HEK293T (cell line): ENCODE measurements at places on chromosomes 7 and 10.
A peak's percentile ranks its signal among the peaks of the same experiment; 100 is the strongest.

GRCh38 chr10:117167789-117168674 lies 29.3 kb upstream of the KCNK18 start:
- peak; percentile 90 for DNase-seq

GRCh38 chr7:55018361-55019190 lies at the start of gene EGFR:
Gene EGFR, plus strand, starts transcription at chr7:55019017. Its CDS starts 261 bp downstream, at chr7:55019278.
- peak; percentile 64 for DNase-seq

GRCh38 chr7:116340201-116340847 lies 130.0 kb downstream of the TES start:
- no peak for DNase-seq

DNA sequence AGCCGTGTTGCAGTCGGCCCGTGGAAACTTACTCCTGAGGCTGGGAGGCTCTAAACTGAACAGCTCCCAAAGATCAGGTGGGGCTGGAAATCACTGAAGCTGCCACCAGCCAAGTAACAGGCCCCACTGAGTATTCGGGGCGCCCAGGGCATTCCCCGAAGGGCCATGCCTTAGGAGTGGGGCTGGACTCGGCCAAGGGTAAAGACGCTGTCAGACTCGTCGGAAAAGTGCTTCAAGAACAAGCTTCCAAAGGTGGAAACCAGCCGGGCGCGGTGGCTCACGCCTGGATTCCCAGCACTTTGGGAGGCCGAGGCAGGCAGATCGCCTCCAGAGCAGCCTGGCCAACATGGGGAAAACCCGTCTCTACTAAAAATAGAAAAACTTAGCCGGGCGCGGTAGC lies 102.8 kb downstream of the GALNT11 start:
- DNase-seq: no peak

- DNase-seq: no peak
Observed at GRCh38 chr7:139691253-139691781, 86.5 kb downstream of the HIPK2 start.

DNA sequence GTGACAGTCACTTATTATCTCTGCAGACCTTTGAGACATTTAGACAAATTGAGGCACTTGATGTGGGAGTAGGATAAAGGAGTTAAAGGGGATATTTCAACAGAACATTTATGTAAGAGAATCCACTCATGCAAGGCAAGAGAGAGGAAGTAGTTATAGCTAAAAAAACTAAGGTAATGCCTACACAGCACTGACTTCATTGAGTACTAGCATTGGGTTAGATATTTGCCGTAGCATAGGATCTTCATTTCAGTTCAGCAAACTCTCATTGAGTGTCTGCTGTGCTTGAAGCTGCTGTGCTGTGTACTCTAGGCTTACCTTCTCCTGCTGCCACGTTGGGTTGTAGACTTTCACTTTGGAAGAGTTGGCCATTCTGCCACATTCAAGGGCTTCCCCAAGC lies 10.5 kb upstream of the ENTPD1 start:
- no peak for DNase-seq

DNA sequence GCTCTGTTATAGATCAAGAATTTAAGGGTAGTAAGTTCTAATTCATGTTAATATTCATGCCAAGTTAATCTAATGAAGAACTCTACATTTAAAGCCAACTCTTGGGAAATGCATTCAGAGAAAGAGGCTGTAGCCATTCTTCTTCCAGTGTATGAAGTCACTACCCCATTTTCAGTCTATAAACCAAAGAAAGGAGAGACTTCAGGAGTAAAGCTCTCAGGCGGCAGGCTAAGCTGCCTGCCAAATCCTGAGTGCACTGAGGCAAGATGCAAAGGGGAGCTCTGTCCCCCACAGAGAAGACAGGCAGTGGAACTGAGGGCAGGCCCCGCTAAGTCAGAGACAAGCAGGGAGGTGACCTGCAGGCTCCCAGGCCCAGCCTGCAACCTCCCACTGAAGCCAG lies 41.5 kb downstream of the SLIT1 start:
- no peak for DNase-seq

- DNase-seq: no peak
Observed at GRCh38 chr10:12320892-12321291, 28.5 kb upstream of the CAMK1D start.

GRCh38 chr7:124168616-124169015 lies 135.7 kb upstream of the TMEM229A start:
- no peak for DNase-seq

- no peak for DNase-seq
Observed at GRCh38 chr7:49443515-49443914, 329.9 kb upstream of the VWC2 start.

- DNase-seq: no peak
Observed at GRCh38 chr10:17585016-17585415, 32.2 kb downstream of the HACD1 start.

DNA sequence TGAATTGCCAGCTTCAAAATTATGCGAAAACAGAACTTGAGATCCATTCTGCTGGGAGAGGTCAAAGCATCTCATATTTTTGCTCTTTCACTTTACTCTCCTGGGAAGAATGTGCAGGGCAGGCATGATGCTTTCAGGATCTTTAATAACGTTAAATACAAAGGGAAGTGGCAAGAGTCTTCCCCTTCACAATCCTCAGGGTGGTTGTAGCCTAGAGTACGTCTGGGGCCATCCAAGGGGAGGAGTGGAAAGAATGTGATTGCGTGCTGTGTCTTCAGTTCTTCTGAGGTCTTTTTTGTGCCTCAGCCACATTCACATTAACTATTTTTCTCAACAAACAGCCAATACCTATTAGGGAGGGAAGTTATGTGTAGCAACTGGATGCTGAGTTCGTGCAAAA lies 207.3 kb downstream of the HGF start:
- no peak for DNase-seq

DNA sequence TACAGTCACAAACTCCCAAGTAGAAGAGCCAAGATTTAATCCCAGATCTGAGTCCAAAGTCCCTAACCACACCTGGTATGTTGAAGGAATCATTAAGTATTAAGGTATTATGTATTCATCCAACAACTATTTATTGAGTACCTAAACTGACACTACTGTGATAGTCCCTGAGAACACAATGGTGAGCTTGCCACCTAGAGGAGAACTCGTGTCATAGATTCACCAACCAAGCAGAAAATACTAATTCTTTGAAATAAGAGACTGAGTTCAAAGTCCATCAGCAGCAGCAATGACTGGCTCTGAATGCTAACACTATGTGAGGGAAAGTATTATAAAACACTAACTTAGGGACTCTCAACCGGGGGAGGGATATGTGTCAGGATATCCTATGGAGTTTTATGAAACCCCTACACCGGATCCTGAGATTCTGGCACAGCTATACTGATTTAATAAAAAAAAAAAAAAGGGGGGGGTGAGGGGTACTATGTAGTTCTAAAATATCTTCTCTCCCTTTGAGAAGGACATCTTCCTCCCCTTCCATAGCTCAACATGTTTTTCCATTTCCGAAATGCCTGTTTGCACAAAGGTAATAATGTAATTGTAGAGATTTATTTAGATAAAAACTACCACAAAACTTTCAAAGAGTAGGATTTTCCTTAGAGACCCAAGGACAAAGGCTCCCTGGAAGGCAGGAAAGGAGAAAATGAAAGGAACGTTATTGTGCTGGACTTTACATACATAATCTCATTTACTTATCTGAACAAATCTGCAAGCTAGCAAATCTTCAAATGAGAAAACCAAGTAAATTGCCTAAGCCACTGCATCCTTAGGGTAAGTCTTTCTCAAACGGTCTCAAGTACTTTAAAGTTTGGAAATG lies 1.6 kb downstream of the NCOA4 start:
- peak; percentile 56 for DNase-seq

DNA sequence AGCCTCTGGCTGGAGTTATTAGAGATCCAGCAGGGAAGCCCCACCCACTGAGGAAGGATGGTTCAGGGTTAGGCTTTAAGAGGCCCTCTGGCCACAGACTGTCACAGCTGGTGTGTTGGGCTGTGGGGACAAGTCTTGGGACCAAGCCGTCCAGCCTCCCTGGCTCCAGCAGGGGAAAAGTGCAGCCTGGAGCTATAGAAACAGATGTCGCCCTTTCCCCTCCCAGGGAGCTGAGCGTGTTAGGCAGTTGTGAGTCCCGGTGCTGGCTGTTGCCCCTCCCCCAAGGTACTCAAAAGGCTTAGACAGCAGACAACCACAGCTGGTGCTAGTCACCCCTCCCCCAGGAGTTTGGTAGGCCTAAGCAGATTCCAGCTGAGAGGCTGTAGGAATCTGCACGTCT lies 143.4 kb downstream of the TMEM168 start:
- no peak for DNase-seq

- no peak for DNase-seq
Observed at GRCh38 chr10:130042381-130042780, 68.2 kb downstream of the C10orf143 start.

DNA sequence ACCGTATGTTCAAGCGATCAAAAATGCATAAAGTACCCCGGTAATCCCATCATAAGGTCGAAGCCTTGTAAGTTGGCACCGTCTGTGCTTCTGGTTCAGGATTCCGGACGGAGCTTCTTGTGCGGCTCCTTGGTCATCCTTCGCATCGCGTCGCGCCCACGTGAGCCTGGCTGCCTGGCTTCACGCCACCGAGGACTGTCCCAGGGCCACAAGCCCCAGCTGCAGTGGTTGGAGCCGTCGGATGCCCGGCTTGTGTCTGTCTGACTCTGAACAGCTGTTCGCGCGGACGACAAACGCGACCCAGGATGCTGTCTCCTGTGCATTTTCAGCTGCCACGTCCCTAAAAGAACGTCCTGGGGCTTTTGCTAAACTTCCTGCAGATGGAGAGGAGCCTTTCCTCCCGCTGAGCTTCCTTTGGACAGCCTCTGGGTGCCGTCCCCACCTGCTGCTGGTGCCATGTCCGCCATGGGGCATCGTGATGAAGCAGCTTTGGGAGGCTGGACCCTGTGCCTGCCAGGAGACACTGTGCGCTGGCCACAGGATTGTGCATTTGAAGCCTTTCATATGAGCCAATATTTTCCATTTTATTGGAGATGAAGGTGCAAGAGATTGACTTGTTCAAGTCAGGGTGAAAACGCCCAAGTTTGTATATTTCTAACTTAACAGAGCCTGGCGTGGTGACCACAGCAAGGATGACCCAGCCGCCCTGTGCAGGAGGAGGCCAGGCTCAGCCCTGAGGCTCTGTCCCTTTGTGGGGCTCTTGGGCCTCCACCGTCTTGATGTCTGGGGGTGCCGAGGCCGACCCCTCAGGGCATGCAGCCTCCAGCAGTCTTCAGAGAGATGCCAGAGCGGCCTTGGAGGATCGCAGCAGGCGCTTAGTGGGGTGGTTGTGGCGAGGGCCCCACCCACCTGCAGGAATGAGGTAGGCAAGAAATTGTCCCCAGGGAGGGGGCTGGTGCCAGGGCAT lies 6.7 kb upstream of the JAKMIP3 start:
- DNase-seq: no peak

DNA sequence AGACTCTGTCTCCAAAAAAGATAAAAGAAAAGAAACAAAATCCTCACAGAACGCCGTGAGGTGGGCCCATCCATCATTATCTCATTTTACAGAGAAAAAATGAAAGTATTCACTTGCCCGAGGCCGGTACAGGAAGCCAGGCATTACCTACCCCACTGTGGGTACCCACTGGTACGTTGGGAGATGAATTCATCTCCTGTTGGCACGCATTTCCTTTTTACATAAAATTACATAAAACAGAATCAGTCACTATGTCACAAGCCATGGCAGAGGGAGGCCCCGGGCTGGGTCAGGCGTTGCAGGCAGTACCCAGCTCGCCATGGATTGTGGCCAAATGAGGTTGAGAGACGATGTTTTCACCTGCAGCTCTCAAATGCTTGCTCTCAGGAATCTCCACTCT lies 38.6 kb upstream of the TNRC18 start:
- no peak for DNase-seq

GRCh38 chr7:51472873-51473272 lies 156.3 kb upstream of the COBL start:
- no peak for DNase-seq

DNA sequence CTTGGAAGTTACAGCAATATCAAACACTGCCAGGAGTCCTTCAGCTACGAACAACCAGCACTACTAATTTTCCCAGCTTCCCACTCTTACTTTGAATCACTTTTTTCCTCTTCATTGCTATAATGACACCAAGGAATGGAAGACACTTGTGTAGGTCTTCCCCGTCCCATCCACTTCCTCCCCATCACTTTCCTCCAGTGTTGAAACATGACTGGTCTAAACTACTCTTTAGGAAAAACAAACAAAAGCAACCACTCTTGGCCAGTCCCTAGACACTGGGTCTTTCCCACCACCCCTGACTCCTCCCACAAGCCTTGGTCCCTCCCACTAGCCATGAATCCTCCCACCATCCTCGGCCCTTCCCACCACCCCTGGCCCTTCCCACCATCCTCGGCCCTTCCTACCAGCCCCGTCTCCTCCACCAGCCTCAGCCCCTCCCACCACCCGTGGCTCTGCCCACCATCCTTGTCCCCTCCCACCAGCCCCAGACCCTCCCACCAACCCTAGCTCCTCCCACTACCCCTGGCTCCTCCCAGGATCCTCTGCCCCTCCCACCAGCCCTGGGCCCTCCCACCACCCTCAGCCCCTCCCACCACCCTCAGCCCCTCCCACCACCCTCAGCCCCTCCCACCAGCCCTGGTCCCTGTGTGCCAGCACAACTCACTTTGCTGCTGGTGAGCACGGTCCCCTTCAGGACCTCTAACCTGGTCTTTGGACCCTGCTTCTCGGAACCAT lies 68.5 kb downstream of the CXCL12 start:
- DNase-seq: peak; percentile 87

DNA sequence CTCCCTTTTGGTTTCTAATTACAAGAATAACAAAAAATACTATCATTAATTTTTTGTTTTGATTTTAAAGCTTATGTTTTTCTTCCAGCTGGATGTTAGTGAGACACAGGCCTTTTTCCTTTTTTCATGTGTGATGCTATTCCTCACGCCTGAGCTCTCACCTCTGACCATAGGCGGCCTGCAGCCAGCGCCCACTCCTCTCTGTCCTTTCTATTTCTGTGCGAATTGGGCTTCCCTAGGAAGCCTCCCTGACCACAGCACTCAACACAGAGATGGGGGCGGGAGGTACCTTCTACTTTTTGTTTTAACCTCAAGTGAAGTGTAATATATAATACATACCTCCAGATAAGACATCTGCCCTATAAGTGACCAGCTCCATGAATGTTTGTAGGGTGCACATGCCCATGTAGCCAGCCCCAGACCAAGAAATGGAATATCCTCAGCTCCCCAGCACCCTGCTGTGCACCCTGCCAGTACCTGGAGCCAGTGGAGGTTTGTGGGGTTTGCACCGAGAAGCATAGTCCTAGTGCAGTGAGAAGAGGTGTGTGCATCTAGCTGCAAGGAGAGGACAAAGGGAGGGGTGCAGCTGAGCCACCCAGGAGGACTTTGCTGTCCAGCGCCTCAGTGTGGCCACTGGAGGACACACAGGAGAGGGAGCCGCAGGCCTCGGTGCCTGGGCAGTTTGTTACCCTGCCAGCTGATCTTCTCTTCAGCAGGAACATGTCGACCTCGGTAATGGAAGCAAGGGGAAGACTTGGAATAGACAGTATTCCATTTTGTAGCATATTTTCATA lies 38.5 kb downstream of the BNIP3 start:
- DNase-seq: peak; percentile 79
